Ovary (tissue), 10 donors: ENCODE measurements at places on chromosomes 5 and 9. TPM values are rescaled to one million over a fixed set of nuclear protein-coding genes. Genes with fewer than 3 reads are reported as not detected.
A peak's percentile ranks its signal among the peaks of the same experiment; 100 is the strongest.

DNA sequence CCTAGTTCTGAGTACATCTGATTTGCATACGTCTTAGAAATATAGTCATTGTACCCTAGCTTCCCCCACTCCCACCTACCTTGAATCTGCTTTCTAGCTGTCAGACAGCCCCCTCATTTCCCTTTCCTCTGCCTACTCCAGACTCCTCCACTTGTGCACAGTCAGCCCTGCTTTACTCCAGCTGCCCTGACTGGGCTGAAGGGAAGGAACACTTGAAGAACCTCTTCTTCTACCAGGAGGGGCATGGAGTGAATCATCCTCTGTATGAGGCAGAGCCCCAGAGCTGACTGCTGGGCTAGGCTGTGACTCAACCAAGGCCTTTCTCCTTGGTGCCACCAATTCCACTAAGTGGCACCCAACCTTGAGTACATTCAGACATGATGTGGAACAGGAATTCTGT, 18.1 kb upstream of the ZFR start:
- DNase-seq, result no peak

GRCh38 chr9:87973730-87974292, 522 bp downstream of the CDK20 start:
- DNase-seq, result peak; percentile 47

DNA sequence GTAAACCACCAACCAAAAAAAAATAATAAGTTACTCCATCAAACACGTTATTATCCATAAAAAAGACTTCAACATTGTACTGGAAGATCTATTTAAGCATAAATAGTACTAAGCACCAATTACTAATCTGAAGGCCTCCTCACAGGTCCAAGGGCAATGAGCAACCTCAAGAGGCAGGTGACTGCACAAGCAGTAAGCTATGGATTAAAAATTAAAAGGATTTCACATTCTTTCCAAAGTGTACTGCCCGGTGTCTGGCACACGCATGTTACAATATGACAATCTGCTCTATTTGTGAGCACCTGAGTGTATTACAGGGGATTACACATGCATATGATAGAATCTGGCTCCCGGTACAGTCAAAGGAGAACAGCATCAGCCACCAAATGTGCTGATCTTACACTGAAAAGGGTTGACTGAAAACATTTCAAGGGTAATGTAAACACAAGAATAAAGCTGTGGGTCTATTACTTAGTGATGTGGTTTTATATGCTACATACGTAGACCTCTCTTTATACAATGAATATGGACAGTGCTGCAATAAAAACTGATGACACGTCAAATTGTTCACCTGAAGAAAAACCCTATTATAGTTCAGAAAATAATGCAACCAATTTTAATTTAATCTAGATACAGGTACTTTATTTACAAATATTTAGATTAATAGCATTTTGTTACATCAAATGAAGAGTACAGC, 22.8 kb downstream of the RAB14 start:
- no peak for DNase-seq

GRCh38 chr9:2012347-2012746, 2.8 kb upstream of the SMARCA2 start:
- DNase-seq, result no peak

SLC6A19 gene
- polyA plus RNA-seq, result not detected

CAAP1 gene
- polyA plus RNA-seq, result 6.7 TPM

DNA sequence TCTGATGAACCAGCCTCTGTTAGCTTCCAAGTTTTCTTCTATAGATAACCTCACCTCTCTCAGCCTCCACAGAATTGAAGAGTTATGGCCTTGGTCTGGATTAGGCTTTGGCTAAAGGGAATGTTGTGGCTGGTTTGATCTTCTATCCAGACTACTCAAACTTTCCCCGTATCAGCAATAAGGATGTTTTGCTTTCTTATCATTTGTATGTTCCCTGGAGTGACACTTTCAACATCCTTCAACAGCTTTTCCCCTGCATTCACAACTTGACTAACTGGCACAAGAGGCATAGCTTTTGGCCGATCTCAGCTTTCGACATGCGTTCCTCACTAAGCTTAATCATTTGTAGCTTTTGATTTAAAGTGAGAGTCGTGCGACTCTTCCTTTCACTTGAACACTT, 28.1 kb upstream of the GNE start:
- DNase-seq, result no peak

GABRA1 gene
- not detected for polyA plus RNA-seq

- DNase-seq, result no peak
Observed at GRCh38 chr9:86643946-86644674, 289.9 kb upstream of the TUT7 start.

ERAP2 gene
- polyA plus RNA-seq, result 19.2 TPM

- no peak for DNase-seq
Observed at GRCh38 chr9:127311239-127311741, 46.7 kb downstream of the GARNL3 start.

NR5A1 gene
- polyA plus RNA-seq, result 31.8 TPM

PCDHGC3 gene
- polyA plus RNA-seq, result 63.1 TPM

DNA sequence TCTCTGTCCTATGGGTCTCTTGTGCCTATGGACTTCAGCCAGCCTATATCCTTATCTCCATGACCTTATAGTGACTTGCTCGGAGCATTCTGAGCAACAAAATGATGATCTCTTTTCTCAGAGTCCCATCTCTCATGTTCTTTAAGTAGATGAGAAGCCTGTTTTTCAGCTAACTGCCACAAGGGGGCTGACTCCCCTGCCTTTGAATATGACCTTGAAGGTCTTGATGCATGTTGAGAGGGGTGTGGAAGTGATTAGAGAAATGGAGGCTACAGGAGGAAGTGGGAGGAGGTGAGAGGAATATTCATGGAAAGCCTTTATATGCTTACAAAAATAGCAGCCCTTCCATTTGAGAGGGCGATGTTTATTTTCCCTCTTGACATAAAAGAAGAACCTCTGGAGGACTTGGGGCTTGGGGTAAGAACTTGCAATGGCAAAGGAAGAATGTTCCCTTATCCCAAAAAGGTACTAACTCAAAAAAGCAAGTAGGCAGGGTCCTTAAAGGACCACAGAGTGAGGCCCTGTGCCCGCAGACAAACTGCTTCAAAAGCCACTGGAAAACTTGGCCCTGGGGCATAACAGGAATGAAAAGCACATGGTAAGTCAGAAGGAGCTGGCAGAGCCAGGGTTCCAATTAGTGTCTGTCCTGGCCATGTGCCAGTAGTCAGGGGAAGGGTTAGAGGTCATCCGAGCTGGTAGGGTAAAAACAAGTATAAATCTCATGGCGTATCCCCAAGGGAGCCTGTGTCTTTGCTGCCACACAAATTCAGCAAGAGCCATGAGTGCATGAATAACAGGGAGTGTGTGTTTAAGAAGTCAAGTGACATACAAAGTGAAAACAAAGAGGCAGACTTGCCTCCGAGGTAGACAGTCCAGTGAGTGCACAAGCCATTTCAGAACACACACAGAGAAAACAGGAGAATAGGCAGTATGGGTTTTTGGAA, 39.1 kb downstream of the FGD3 start:
- no peak for DNase-seq

DNA sequence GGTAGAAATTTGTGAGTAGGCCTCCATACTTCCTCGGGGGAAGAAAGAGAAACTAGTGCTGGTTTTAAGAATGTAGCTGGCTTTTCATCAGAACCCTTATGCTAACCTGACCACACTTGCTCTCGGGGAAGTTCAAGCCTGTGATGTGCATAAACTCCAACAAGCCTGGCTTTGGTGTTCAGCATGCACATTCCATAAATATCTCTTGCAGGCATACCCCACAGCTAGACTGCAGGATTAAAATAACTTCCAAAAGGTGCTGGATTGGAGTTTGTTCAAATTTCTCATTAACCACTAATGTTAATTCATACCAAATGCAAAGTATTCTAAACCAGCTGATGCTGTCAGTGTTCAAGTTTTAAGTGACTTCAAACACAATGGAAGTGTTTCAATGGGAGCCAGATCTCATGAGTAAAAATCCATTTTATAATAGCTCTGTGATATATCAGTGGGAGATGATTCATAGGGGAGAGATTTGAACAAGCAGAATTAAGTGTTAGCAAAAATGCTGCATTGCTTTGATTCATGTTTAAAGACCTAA, 79.4 kb downstream of the NPR3 start:
- DNase-seq, result no peak

GRCh38 chr9:34709196-34709978, 549 bp downstream of the CCL21 start:
- no peak for DNase-seq

DNA sequence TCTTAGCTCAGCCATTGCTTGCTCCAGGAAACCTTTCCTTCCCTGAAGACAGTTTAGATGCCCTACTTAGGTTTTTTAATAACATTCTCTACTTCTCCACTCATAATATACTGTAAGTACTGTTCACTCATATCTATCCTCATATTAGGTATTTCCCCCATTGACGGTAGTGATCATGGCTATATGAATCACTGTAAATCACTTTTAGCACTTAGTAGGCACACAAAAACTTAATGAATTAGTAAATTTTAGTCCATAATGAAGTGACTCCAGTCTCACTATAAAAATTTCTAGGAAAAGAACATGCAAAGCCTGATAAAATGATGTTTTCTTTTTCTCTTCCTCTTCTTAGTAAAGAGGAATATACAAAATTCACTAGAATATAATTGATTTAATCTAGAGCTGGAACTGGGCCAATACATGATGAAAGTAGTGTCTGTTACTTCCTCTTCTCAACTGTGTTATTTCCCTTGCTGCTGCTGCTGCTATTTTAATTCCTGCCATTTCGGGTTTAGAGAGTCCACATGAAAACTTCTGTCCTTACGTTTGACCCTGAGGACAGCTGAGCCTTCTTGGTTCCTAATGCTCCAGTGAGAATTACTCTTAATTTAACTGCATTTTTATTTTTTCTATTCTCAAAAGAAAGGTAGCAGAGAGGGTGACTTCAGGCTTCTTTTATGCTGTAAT, 73.5 kb downstream of the LNPEP start:
- no peak for DNase-seq

DCTN3 gene
- 106 TPM for polyA plus RNA-seq

GRCh38 chr9:133539991-133540697, 5.6 kb downstream of the ADAMTSL2 start:
- no peak for DNase-seq

PFN3 gene
- polyA plus RNA-seq, result not detected

ANKRD55 gene
- polyA plus RNA-seq, result 0.23 TPM

IQGAP2 gene
- 8.6 TPM for polyA plus RNA-seq

GRCh38 chr5:143030349-143030748, 260.2 kb downstream of the ARHGAP26 start:
- no peak for DNase-seq

FCN2 gene
- polyA plus RNA-seq, result not detected

ZFP2 gene
- polyA plus RNA-seq, result 3.3 TPM

- DNase-seq, result no peak
Observed at GRCh38 chr9:127541865-127542264, 70.2 kb upstream of the STXBP1 start.

DNA sequence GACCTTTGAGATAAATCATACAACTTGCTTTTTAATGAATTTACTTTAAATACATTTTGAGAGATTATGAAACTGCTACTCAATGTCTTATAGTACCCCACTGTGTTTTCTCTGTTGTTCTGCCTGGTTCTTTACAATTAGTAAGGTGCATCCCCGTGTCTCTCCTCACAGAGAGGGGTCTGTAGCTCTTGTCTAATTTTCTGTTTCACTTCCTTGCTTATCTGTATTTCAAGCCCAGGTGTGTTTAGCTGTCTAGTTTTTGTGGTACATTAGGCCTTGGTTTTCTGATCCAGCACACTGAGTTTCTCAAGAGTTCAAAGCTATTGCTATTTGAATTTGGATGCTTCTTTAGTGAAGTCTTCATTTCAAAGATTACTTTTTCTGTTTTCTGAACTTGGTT, 105.1 kb downstream of the MAST4 start:
- DNase-seq, result no peak

DNA sequence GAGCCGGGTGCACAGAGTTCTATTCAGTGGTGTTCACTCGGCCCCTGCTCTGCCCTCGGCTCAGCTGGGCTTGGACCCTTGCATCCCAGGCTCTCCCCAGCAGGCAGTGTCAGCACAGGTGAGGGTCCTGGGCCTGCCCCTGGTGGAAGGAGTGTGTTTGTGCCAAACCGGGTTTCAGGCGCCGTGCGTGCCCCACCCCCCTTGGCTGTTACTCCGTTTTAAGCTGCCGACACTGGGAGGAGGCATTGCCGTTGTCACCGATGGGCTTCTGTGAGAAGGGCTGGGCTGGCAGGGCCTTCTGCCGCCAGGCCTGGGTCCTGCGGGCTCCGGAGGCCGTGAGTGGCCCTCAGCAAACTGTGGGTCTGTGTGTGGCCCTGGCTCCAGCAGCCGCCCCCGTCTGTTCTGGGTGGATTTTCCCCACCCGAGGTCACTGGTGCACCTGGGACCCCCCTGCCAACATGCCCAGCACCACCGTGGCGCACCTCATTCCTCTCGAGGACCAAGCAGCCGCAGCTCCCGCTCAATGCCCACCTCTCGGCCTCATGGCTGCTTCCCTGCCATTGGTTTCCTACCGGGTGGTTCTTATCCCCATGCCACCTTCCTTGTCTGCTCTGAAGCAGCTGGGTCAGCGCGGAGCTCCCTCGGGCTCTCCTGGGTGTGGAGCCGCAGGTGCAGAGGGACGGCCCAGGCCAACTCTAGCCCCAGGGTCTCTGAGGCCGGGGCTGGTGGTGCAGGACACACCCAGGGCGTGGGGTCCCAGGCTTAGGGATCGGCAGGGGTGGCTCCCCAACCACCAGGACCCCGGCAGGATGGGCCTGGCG, 44.3 kb upstream of the EXOC3 start:
- peak; percentile 33 for DNase-seq

DNA sequence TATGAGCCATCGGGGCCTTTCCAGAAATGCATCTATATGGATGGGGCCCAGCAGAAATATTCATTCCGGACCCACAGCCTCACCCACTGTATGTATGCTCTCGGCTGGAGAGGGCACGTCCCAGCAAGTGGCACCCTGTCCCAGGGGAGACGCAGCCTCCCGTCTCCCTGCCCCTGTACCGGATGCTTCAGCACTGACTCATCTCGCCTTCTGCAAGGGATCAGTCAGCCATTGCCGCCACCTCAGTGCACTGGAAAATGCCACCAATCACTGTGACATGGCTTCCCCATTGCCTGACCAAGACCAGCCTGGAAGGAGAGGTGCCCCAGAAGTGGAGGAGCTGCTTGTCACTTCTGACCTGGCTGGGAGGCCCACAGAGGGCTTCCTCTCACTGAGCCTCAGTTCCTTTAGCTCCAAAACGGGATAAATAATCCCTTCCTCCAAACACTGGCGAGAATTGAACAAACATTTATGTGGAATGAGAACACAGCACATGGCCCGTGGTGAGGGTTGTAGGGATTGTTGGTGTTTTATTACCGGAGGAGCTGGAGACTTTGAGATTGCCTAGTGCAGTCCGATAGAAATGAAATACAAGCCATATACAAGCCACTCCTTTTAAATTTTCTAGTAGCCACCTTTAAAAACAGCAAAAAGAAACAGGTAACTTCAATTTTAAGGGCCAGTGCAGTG, 43.9 kb upstream of the ORM1 start:
- DNase-seq, result peak; percentile 5

DNA sequence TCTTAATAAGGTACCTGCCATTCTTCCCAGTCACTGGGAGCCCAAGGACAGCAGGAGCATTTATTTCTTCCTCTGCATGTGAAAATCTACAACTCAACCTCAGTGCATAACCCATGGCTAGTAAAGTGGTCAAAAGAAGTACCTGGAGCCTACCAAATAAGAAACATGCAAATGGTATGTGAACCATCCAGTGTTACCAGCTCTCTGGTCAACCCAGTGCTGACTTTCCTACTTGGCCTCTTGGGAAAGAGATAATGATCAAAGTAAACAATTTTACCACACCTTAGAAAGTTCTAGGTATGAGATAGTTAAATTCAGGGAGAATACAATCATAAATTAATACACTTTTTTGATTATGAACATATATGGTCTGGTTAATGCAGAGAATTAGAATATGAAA, 325.6 kb downstream of the ENC1 start:
- no peak for DNase-seq

ACOT12 gene
- polyA plus RNA-seq, result not detected

GRCh38 chr5:150527038-150527437, 19.1 kb downstream of the NDST1 start:
- no peak for DNase-seq
